ENCODE measurements at places on chromosomes 6 and 20.

- DNase-seq, result no peak
These were observed 11.3 kb upstream of the PKHD1 start for GRCh38 chr6:52098721-52099120.

DNA sequence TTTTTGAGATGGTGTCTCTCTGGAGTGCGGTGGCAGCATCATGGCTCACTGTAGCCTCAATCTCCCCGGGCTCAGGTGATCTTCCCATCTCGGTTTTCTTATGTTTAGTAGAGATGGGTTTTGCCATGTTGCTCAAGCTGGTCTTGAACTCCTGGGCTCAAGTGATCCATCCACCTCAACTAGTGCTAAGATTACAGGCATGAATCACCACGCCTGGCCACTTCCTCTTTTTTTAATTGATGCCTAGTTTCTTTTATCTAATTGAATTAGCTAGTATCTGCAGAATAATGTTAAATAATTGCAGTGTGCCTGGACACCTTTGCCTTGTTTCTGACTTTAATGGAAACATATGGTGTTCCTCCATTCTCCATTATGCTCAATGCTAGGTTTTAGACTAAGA is 38.4 kb upstream of the SLC22A16 start:
- DNase-seq, result no peak

DNA sequence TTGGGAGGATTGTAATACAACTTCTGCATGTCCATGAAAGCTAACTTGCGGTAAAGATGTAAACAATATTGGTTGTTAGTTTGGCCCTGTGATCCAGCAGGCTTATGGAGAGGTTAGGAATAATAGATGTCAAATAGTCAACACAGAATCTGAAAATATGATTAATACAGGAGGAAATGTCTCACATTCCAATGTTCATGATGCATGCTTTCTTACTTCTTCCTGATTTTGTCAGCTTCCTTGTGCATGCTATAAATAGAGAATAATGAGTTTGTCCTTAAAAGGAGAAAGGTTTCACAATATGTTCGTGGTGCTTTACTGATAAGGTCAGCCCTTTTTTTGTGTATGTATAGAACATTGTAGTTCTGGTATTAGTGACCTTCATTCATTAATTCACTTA is 136.7 kb downstream of the MMUT start:
- peak; percentile 42 for DNase-seq

DNA sequence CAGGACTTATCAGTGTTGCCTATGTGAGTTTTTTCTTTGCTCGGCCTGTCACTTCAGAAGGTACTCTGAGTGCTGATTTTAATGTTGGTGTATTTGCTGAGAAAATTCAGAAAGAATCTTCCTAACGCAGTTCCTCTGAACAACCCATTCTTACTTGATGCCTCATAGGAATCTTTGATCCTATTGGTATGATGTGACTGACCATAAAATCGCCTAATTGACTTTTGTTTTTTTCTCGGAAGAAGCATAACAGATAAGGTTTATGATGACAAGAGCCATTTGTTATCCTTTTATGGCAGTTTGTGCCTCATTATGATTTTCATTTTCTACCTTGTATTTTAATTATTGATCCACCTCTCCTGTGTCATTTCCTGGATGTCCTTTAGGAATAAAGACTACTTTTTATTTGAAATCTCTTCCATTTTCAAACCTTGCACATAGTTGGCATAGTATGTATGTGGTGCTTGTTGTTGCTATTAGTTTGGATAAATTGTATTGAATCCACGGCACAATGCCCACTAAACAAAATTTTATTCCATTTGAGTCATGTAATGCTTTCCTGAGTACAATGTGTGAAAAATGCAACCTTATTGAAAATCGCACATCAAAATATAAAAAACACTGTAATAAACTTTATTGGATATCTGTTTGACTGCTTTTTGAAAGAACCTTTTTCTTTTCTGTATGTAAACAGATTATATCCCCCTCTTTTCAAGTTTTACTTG is 37.3 kb downstream of the LRRC1 start:
- no peak for DNase-seq

DNA sequence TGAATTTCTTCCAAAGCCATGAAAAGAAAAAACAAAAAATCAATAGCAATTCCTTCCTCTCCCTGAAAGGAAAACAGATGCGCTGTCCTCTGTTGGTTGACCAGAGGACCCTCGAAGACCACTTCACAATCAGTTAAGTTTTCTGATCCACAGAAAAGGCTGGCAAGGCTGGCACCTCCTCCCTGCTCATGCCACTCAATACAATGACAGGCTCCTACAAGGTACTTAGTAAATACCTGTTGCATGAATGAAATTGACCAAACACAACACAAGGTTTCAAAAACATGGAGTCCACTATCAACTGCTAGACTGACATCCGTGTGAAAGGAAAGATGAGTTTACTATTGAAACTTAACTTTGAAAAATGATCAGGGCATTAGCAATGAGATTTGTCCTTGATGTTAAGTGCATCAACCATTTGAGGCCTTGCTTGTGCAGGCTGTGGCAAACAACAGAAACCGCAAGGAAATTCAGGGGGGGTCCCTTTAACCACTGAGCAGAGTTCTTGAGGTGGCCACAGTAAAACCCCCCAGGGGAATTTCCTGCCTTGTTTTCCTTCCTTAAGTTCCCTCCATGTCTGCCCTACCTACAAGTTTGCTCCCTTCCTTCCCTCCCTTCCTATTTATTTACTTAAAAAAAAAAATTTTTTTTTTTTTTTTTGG is 27.9 kb upstream of the RTF2 start:
- DNase-seq, result no peak

- no peak for DNase-seq
These were observed 79.3 kb upstream of the NAA20 start for GRCh38 chr20:19937651-19938420.

- DNase-seq, result no peak
These were observed 13.2 kb downstream of the SERAC1 start for GRCh38 chr6:158154816-158155215.

DNA sequence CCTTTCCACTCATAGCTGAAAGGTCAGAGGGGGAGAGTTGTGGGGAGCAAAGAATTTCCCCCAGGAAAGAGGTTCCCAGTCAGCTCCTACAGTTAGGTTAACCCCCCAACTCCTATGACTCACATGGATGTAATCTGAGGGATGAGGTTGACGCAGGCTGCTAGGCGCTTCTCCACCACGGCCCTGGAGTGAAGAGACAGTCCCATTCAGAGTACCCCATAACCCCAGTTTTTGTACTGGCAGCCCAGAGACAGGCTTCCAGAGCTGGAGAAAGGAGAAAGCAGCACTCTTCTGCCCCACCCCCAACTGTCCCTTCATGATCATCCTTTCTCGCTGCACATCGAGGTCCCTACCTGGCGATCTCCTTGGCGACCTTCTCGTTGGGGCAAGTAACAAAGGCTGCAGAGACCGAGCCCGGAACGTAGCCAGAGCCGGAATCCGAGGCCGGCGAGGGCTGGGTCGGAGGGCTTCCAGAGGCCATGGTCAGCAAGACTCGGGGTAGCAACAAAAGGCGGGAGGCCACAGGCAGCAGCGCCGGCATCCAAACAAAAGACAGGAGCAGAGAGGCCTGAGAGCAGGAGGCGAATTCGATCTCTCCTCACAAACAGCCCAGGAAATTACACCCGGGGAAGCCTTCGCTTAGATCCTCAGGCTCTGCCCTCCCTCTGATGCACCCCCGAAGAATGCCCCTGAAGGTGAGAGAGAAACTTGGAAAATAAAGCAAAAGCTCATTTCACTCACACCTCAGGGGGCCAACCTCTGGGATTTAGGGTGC is 592 bp downstream of the CUTA start:
- peak; percentile 89 for DNase-seq

GRCh38 chr6:54516321-54516720 is 208.1 kb downstream of the TINAG start:
- DNase-seq, result no peak

- DNase-seq, result peak; percentile 4
These were observed 32.7 kb upstream of the MARCKS start for GRCh38 chr6:113824411-113824810.

DNA sequence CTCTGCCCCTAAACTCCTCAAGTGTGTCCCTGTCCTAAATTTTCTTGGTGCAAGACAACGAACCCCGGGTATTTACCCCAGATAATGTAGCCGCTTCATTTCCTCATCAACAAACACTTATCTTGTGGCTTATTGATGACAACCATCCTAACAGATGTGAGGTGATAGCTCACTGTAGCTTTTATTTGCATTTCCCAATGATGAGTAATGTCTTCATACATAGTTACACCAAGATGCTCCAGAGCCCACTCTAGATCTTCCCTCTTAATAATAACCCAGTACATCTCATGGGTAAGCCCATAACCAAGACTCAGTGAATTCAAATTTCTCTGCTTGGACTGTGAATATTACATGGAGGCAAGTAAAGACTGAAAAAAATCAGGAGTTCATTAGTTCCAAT is 48.2 kb upstream of the BEND6 start:
- DNase-seq, result peak; percentile 53

- peak; percentile 73 for DNase-seq
These were observed 79.4 kb downstream of the SNX5 start for GRCh38 chr20:17889226-17889625.

- DNase-seq, result no peak
These were observed 2.9 kb downstream of the SLC35B2 start for GRCh38 chr6:44254191-44255104.

DNA sequence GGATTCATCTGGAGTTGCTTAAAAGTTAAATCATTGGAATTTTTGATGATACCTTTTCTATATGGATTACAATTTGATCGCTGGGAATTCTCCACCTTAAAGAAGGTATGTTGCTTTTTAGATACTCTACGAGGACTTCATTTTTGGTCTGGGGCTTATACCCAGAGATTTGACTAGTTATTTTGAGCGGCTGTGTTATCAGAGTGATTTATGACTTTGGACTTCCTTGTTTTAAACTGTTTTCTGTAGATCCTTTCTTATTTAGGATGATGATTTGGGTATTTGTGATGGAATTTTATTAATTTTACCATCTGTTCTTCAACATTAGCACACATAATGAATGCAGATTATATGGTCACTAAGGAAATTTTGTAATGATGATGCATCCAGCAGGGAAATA is 75.2 kb downstream of the SOX4 start:
- no peak for DNase-seq

DNA sequence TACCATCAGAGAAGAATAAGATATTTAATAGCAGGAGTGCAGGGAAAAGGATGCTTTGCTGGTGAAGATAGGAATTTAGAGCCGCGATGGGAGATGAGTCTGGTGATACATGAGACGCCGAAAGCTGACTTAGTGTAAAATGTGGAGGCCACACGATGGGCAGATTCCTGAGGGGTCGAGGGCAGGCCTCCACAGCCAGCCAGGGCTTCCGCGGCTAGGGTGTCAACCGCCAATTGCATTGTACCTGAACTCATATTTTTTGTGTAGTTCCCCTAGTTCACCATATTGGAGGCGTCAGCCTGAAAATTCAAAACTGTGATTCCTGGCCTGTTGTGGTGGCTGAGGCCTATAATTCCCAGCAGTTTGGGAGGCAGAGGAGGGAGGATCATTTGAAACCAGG is 8.5 kb downstream of the ETV7 start:
- DNase-seq, result no peak

GRCh38 chr20:62353289-62354030 is 13.7 kb downstream of the LAMA5 start:
- no peak for DNase-seq

DNA sequence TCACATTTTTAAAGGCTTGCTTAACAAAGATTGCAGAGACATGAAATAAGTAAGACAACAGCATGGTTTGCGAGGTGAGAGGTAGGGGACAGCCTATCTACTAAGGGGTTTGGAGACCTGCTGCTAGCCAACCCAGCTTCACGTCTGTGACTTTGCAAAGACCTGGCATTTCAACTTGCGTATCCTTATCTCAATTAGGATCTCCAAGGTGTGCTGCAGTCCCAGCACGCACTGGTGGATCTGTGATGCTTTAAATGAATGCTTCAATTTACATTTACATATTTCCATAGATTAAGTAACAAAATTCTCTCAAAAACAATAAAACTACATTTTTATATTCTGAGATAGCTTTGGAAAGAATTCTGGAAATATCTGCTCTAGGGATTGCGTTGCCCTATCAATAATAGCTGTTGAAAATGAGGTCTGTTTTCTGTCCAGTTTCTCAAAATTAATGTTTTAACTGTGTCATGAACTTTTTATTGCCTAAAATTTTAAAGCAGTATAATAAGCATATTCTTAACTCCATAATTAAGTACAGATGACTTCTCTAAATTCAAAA is 124.4 kb upstream of the EDN1 start:
- DNase-seq, result no peak

DNA sequence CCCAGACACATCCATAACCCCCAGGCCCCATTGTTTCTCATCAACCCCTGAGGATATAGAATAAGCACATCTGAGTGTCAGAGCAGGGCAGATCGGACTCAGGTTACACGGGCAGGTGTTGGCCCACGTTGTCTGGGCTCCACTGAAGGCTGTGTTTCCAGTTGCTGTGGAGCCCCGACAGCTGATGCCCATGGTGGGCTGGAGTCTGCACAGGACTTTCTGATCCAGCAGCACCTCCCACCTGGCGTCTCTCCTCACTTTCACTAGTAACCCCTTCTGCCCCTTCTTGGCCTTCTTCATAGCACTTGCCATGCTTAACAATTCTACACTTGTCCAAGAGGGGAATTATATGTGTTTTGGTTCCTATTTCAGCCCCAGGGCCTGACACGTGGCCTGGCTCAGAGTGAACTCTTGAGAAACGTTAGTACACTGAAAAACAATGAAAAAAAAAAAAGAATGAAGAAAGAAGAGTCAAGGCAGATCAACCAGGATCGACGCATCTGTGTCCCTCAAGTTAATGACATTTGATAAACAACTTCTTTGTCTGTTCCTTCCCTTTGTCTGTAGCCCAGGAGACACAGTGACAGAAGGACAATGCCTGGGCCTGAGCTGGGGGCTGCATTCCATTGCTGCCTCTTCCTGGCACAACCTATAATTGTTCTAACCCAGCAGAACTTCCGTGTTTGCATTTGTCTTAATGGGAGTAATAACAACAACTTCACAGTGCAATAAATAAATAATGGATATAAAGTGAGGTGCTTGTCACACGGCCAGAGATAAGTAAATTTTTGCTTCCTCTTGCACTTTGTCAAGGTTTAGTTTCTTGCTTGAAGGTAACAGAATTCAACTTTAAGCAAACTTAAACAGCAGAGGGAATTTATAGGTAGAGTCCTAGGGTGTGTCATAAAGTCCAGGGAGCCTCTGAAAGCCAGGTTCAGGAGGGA is 224.2 kb upstream of the SSTR4 start:
- DNase-seq, result no peak

GRCh38 chr6:127376685-127377084 is 33.3 kb upstream of the ECHDC1 start:
- DNase-seq, result peak; percentile 45

DNA sequence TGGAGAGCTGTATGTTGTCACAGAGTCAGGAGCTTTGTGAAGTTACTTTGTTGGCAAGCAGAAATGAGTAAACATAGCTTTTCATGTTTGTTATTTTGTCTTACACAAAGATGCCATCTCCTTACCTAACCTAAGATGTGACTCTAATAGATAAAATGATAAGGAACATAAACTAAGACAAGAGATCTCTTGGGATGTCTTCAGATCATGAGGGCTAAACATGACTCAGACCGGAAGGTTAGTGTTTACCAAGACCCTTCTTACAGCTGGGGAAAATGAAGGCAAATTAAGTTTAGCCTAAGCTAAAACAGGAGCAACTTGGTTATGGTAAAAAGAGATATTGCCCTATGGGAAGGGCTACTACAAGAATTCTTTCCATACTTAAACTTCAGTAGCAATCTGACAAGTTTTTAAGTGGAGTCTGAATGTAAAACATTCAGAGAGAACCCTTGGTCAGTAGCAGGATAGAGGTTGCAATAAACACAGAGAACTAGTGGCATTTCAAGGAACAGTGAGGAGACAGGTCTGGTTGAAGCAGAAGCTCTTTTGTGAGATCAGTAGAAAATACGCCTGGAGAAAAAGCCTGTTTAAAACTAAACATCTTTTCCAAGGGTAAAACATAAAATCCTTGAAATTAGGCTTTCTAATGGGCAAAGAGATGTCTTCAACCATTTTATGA is 29.9 kb downstream of the SGK1 start:
- DNase-seq, result peak; percentile 64

Data from fibroblast of mammary gland (primary cell).